ENCODE measurements at places on chromosomes 1 and 21. TPM values are rescaled to one million over a fixed set of nuclear protein-coding genes. Genes with fewer than 3 reads are reported as not detected.
A peak's percentile ranks its signal among the peaks of the same experiment; 100 is the strongest.

DNA sequence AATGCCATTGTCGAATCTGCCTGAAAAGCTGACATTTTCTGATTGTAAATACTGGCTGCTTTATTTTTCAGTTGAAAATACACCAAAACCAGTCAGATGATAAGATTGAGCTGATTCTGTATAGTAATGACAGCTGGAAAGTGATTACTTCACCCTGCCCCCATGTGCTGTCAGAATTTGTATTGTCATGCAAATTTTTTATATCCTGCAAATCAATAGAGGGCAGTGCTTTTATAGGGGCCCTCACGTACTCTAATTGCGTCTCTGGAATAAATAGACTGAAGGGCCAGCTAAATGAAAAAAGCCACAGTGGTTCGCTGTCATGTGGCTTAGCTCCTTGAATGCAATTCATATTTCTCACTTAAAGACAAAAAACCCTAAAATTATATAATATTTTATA, 208.6 kb downstream of the LHX8 start:
- DNase-seq = no peak

- DNase-seq = peak; percentile 74
These were observed 72.9 kb downstream of the SKI start for GRCh38 chr1:2300851-2301606.

- no peak for DNase-seq
These were observed 123.4 kb upstream of the COL6A1 start for GRCh38 chr21:45858180-45858579.

GRCh38 chr1:25738499-25738898, 61.5 kb upstream of the SELENON start:
- no peak for DNase-seq

The SH2D5 gene
- total RNA-seq = not detected

GRCh38 chr1:193069748-193070385, 10.5 kb downstream of the RO60 start:
- no peak for DNase-seq

- DNase-seq = peak; percentile 94
These were observed 16.4 kb downstream of the TP73 start for GRCh38 chr1:3668585-3669300.

DNA sequence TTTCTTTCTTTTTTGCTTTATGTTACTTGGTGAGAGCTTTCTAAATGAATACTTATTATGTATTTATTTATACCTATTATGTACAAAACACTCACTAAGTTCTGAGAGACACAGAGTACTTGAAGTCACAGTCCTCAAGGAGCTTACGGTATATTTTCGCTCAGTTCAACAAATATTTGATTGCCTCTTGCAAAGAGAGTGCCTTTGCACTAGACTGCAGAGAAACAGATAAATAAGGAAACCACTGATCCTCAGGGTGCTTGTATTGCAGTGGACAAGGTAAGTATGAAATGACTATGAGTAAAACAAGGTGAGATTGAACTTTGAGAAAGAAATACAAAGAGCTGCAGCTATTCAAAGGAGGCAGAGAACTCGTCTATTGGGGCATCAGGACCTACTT, 123.3 kb downstream of the C1orf21 start:
- DNase-seq = no peak

DNA sequence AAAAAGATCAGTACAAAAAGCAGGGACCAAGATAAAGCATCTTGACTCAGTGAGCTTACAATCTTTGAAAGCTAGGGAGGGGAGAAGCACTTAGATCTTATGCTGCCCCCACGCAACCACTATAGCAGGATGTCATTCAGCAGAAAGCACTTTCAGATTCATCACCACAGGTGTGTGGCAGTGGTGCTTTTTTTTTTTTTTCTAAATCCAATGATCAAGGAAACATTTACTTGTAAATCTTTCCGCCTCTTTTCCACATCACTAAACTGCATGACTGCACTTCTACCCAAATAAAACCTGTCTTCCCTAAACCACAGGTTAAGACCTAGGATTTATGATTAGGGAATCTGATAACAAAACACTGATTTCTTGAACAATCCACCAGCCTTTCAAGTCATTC, 154.8 kb downstream of the SLC45A1 start:
- no peak for DNase-seq

The PDE9A gene
- total RNA-seq = 11.9 TPM
